ENCODE measurements at places on chromosomes 13 and 19. TPM values are rescaled to one million over a fixed set of nuclear protein-coding genes. Genes with fewer than 3 reads are reported as not detected.

- H3K27ac ChIP-seq, result no peak overlapping the region
- H3K4me3 ChIP-seq, result no peak overlapping the region
- no peaks in the 10 kb centered on the region for H3K27me3 ChIP-seq
- H3K36me3 ChIP-seq, result no peaks in the 10 kb centered on the region
- no peak for DNase-seq
Measured at GRCh38 chr19:41705393-41706174, 2.8 kb upstream of the CEACAM5 start.

- no peak overlapping the region for H3K27ac ChIP-seq
- H3K4me1 ChIP-seq, result peaks cover 8% of the 10 kb centered on the region
- no peak for DNase-seq
- H3K4me3 ChIP-seq, result no peak overlapping the region
- H3K36me3 ChIP-seq, result peaks cover 8% of the 10 kb centered on the region
- H3K27me3 ChIP-seq, result no peaks in the 10 kb centered on the region
Measured at GRCh38 chr13:113538689-113539058, 45.9 kb upstream of the TFDP1 start.

DNA sequence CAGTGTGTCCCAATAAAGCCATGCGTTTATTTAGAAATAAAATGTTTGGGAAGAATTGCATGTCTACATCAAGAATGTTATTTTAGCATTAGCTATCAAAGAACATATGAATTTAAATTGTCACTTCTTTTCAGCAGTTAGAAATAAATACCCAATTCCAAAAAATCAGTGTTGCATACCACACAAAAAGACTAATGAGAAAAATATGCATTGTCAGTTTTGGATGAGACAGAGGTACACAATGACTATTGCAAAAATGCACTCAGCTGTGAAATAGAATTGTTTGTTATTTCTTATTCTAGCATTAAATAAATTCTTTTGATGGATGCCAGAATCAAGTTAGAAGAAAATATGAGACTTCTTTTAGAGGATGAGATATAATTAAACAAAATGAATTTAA is 833.9 kb downstream of the SLITRK1 start:
- H3K36me3 ChIP-seq, result no peaks in the 10 kb centered on the region
- no peaks in the 10 kb centered on the region for H3K27me3 ChIP-seq
- DNase-seq, result no peak
- H3K27ac ChIP-seq, result no peak overlapping the region
- no peak overlapping the region for H3K4me3 ChIP-seq
- no peaks in the 10 kb centered on the region for H3K4me1 ChIP-seq

GRCh38 chr19:45218426-45218825 is 26.8 kb downstream of the EXOC3L2 start:
- H3K36me3 ChIP-seq, result no peaks in the 10 kb centered on the region
- H3K27me3 ChIP-seq, result no peaks in the 10 kb centered on the region
- H3K4me3 ChIP-seq, result no peak overlapping the region

- no peaks in the 10 kb centered on the region for H3K36me3 ChIP-seq
- H3K4me3 ChIP-seq, result no peak overlapping the region
- H3K4me1 ChIP-seq, result no peaks in the 10 kb centered on the region
Measured at GRCh38 chr13:36302289-36302688, 4.7 kb upstream of the CCDC169 start.

DNA sequence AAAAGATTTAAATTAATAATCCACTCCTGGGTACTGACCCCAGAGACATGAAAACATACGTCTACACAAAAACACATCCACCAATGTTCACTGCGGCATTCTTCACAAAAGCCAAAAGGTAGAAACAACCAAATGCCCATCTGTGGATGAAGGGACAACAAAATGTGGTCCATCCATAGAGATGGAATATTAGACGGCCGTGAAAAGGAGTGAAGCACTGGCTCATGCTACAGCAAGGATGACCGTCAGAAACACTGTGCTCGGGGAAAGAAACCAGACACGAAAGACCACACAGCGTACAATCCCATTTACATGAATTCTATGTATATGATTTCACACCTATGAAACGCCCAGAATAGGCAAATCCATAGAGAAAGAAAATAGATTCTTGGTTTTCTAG is 6.1 kb downstream of the RDH13 start:
- H3K4me1 ChIP-seq, result no peaks in the 10 kb centered on the region
- H3K27ac ChIP-seq, result no peak overlapping the region
- H3K36me3 ChIP-seq, result peaks cover 23% of the 10 kb centered on the region
- no peaks in the 10 kb centered on the region for H3K27me3 ChIP-seq

DNA sequence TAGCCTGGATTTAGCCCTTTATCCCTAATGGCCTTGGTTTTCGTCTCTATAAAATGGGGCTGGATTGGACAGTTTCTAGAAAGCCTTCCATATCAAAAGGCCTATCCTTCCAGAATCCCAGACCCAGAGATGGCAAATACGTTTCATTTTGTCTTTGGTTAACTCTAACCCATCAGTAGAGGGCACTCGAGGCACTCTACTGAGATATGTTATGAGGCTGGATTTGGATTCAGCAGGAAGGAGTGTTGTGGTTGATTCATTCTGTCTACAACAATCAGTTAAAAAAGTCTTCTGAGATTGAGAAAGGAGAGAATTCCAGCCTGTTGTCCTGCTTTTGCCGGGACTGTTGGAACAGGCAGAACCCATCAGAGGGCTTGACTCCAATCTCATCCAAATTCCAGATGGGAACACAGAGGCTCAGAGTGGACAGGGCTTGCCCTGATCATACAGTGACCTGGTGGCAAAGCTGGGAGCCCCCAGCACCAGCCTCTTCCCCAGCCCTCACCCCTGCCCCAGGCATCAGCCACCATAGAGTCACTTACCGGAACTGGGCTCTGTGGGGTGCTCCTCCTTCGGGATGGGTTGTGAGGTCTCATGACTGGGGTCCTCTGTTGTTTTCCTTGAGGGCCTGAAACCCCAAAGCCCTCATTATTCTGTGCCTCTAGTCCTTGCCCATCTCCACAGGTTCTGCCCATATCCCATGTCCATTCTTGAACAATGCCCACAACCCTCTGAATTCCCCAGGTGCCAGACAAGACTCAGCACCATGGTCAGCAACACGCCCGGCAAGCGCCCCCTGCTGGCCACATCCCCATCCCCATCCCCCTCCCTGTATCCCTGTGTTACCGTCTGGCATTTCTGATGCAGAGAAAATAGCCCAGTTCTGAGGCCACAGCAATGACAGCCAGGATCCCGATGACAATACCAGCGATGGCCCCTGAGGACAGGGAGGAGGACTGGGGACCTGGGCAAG is 12.3 kb upstream of the ZNF180 start:
- DNase-seq, result peak; percentile 26
- no peaks in the 10 kb centered on the region for H3K4me1 ChIP-seq
- H3K27ac ChIP-seq, result no peak overlapping the region
- H3K4me3 ChIP-seq, result no peak overlapping the region
- no peaks in the 10 kb centered on the region for H3K27me3 ChIP-seq

DNA sequence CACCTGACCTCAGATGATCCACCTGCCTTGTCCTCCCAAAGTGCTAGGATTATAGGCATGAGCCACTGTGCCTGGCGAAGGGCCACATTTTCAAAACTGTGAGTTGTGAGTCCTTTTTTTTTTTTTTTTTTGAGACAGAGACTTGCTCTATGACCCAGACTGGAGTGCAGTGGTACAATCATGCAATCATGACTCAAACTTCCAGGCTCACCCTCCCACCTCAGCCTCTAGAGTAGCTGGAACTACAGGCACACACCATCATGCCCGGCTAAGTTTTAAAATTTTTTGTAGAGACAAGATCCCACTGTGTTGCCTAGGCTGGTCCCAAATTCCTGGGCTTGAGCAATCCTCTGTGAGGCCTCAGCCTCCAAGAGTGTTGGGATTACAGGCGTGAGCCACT is 3.8 kb upstream of the MYPOP start:
- H3K27me3 ChIP-seq, result peaks cover 6% of the 10 kb centered on the region
- H3K36me3 ChIP-seq, result no peaks in the 10 kb centered on the region
- H3K4me3 ChIP-seq, result no peak overlapping the region
- peaks cover 6% of the 10 kb centered on the region for H3K4me1 ChIP-seq
- DNase-seq, result no peak
- no peak overlapping the region for H3K27ac ChIP-seq

- no peaks in the 10 kb centered on the region for H3K36me3 ChIP-seq
- H3K27ac ChIP-seq, result no peak overlapping the region
- no peak for DNase-seq
- H3K4me3 ChIP-seq, result no peak overlapping the region
Measured at GRCh38 chr13:50026788-50027473, 11.7 kb downstream of the KCNRG start.

DNA sequence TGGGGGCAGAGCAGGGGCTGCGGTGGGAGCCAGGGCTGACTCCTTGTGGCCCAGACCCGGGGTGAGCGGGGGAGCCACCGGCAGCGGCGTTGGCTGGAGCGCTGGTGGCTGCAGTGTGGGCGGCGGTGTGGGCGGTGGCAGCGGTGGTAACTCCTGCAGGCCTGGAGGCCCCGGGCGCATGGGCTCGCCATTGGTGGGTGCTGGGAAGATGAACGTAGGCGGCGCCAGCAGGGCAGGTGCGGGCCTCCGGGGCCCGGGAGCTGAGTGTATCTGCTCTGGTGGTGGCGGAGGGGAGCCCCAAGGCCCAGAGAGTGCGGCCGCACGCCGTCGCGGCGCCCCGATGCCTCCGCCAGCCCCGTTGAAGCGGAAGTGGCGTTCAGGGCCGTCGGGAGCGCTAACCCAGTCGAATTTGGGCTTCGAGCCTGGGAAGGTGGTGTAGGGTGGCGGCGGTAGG is 2.0 kb downstream of the GGN start:
- H3K4me3 ChIP-seq, result no peak overlapping the region
- DNase-seq, result no peak
- H3K36me3 ChIP-seq, result peaks cover 12% of the 10 kb centered on the region
- H3K27me3 ChIP-seq, result no peaks in the 10 kb centered on the region
- H3K27ac ChIP-seq, result no peak overlapping the region

GRCh38 chr13:107835339-107836018 is 379.9 kb downstream of the LIG4 start:
- H3K27ac ChIP-seq, result no peak overlapping the region
- no peaks in the 10 kb centered on the region for H3K27me3 ChIP-seq
- H3K36me3 ChIP-seq, result no peaks in the 10 kb centered on the region
- H3K4me1 ChIP-seq, result no peaks in the 10 kb centered on the region
- H3K4me3 ChIP-seq, result no peak overlapping the region

- H3K27me3 ChIP-seq, result no peaks in the 10 kb centered on the region
- DNase-seq, result no peak
- H3K4me3 ChIP-seq, result no peak overlapping the region
- H3K36me3 ChIP-seq, result no peaks in the 10 kb centered on the region
- no peak overlapping the region for H3K27ac ChIP-seq
- no peaks in the 10 kb centered on the region for H3K4me1 ChIP-seq
Measured at GRCh38 chr13:48542581-48543341, 9.9 kb upstream of the RCBTB2 start.

DNA sequence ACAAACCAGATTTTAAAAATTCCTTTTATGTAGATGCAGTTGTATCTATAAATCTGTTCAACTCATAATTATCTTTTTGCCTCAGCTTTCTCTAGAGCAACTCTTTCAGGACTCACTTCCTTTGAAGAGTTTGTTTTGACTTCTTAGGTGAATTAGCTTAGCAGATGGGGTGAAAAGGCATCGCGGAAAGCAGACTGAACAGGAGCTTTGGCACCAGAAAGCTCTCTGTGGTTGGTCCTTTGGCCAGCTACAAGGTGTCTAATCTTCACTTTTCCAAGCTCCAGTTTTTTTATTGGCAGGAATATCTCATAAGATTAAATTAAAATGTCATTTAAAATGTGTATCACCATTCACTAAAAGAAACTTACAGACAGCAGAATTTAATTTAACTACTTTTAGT is 60.6 kb upstream of the KLF12 start:
- H3K4me3 ChIP-seq, result no peak overlapping the region
- H3K27ac ChIP-seq, result no peak overlapping the region
- H3K36me3 ChIP-seq, result no peaks in the 10 kb centered on the region
- H3K27me3 ChIP-seq, result no peaks in the 10 kb centered on the region
- DNase-seq, result no peak
- H3K4me1 ChIP-seq, result peaks cover 7% of the 10 kb centered on the region

- no peaks in the 10 kb centered on the region for H3K4me1 ChIP-seq
- no peak overlapping the region for H3K27ac ChIP-seq
- H3K36me3 ChIP-seq, result no peaks in the 10 kb centered on the region
- no peak for DNase-seq
- no peaks in the 10 kb centered on the region for H3K27me3 ChIP-seq
Measured at GRCh38 chr13:20475927-20476691, 49.5 kb downstream of the CRYL1 start.

DNA sequence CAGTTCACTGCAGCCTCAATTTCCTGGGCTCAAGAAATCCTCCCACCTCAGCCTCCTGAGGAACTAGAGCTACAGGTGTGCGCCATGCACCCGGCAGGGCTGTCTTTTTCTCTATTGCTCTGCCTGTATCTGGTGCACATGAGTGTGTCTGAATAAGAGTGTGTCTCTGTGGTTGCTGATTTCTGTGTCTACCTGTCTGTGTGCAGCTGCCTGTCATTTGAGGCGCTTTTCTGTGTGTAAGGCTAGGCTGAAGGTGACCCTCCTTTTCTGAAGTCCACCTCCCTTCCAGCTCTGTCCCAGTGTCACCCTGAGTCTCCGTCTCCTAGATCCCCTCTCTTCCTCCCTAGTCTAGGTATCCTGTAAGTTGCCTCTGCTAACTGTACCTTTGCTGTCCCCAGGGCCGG is 1.5 kb upstream of the PRR12 start:
- no peak overlapping the region for H3K4me3 ChIP-seq
- peaks cover 7% of the 10 kb centered on the region for H3K36me3 ChIP-seq
- no peaks in the 10 kb centered on the region for H3K27me3 ChIP-seq
- DNase-seq, result no peak
- H3K4me1 ChIP-seq, result peaks cover 18% of the 10 kb centered on the region

- peak overlapping the region; percentile 88 for H3K4me3 ChIP-seq
- peaks cover 15% of the 10 kb centered on the region for H3K4me1 ChIP-seq
- no peaks in the 10 kb centered on the region for H3K36me3 ChIP-seq
- peak overlapping the region; percentile 90 for H3K27ac ChIP-seq
- DNase-seq, result no peak
Measured at GRCh38 chr19:37217480-37217774, 587 bp upstream of the ZNF383 start.

DNA sequence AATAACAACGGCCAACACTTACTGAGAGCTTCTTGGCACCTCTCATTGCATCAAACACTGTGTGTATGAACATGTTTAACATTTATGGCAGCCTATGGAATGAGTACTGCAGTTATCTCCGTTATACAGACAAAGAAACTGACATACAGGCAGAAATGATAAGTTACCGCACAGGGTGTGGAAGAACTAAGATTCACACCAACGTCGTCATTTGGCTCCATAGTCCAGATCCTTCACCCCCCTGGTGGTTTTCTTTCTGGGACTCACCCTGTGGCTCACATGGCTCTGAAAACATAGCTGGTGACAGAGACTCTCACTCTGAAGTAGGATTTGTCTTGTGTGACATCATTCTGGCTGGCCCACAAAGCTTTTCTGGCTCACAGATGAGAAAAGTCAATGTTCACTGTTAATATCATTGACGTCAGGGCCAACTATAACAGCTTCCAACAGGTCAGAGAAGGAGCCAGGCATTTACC is 230.1 kb downstream of the DLEU7 start:
- H3K4me1 ChIP-seq, result peaks cover 6% of the 10 kb centered on the region
- peaks cover 11% of the 10 kb centered on the region for H3K27me3 ChIP-seq
- no peak overlapping the region for H3K4me3 ChIP-seq
- no peak overlapping the region for H3K27ac ChIP-seq

- no peak overlapping the region for H3K4me3 ChIP-seq
- H3K36me3 ChIP-seq, result no peaks in the 10 kb centered on the region
- H3K27ac ChIP-seq, result no peak overlapping the region
- no peak for DNase-seq
- H3K27me3 ChIP-seq, result peaks cover 46% of the 10 kb centered on the region
Measured at GRCh38 chr13:25375727-25376358, 4.1 kb downstream of the ATP8A2 start.

The TSSK6 gene
- polyA plus RNA-seq, result 0.77 TPM

The ATCAY gene
- polyA plus RNA-seq, result not detected

The PDE4A gene
- polyA plus RNA-seq, result 0.05 TPM

The CGB3 gene
- not detected for polyA plus RNA-seq

The PROZ gene
- not detected for polyA plus RNA-seq

The SHANK1 gene
- 0.82 TPM for polyA plus RNA-seq

The RGL3 gene
- polyA plus RNA-seq, result not detected

The RFC3 gene
- 20.8 TPM for polyA plus RNA-seq
